Fibroblast of the aortic adventitia (primary cell): ENCODE measurements at places on chromosomes 3 and 15. TPM values are rescaled to one million over a fixed set of nuclear protein-coding genes. Genes with fewer than 3 reads are reported as not detected.

DGKG gene
- 0.08 and 0.27 TPM in 2 replicates for total RNA-seq

ABCC5 gene
- 21.2 and 24.2 TPM in 2 replicates for total RNA-seq

ZNF80 gene
- total RNA-seq, result not detected in 2 replicates

GOLGA6B gene
- not detected in 2 replicates for total RNA-seq

DUOXA1 gene
- total RNA-seq, result 0.36 TPM in 1 of 2 replicates, not detected in the other
